ENCODE measurements at places on chromosomes 12 and 14. TPM values are rescaled to one million over a fixed set of nuclear protein-coding genes. Genes with fewer than 3 reads are reported as not detected.

DNA sequence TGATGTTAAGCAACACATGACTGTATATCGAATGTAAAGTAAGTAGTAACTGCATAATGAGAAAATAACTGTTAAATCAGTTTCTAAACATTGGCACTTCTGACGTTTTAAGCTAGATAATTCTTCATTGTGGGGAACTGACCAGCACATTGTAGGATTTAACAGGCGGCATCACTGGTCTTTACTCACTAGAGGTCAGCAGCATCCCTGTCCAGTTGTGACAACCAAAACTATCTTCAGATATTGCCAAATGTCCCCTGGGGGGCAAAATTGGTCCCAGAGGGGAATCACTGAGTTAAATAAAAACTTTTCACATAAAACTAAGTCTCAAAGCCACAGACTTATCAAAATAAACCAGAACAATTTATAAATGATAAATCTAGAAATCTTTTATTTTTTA, 65.3 kb downstream of the BLTP3B start:
- no peak for DNase-seq

GPRC5D gene
- not detected for total RNA-seq

RITA1 gene
- total RNA-seq = 14.5 TPM

KCNH3 gene
- not detected for total RNA-seq

KERA gene
- not detected for total RNA-seq

IQSEC3 gene
- total RNA-seq = 1.7 TPM
